Activated CD4-positive, alpha-beta T cell treated with anti-CD3 and anti-CD28 coated beads, Interleukin-2, amount 50 U/mL, for 48 hours (primary cell): ENCODE measurements at places on chromosomes 1 and 21.
A peak's percentile ranks its signal among the peaks of the same experiment; 100 is the strongest.

- DNase-seq = no peak
Observed at GRCh38 chr1:220281159-220281574, 8.9 kb upstream of the RAB3GAP2 start.

GRCh38 chr1:209850342-209850979, 22.7 kb downstream of the UTP25 start:
- DNase-seq = peak; percentile 48

DNA sequence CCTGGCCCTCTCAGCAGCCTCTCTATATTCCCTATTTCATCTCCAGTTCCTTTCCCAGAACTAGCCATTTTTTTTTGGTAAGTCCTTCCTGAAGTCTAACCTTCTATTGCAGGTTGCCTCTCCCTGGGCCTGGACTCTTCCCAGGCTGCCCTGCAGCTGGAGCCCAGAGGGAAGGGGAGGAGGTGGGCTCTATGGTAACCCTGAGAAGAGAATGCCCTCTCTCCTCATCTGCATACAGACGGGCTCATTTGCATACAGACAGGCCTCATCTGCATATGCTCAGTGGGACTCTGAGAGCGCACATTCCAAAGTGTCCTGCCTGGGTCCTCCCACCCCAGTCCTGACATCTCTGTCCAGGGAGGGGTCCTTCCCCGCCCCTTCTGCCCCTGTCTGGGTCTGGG, 32.7 kb downstream of the RHBG start:
- no peak for DNase-seq

GRCh38 chr1:221555689-221556433, 186.0 kb downstream of the DUSP10 start:
- DNase-seq = no peak
